ENCODE measurements at places on chromosomes 5 and 9.

- DNase-seq = no peak
Observed at GRCh38 chr9:32954642-32955041, 46.8 kb downstream of the APTX start.

GRCh38 chr5:5326115-5326758 is 96.2 kb upstream of the ICE1 start:
- no peak for DNase-seq

- no peak for DNase-seq
Observed at GRCh38 chr5:113367586-113367985, 67.2 kb downstream of the TSSK1B start.

DNA sequence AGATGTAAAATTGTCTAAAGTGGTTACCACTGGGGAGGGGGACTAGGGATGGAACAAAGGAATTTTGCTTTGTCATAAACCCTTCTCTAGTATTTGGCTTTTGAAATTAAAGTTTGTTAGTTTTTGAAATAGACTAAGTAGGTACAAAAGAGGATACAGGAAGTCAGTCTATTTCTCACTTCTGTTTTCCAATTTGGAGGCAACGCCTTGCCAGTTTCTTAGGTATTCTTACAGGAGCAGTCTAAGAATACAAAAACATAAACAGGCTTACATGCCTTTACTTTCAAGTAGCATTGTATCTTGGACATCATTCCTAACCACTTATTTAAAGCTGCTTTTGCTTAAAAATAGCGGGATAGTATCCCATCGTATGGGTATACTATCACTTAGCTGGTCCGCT is 34.4 kb downstream of the ALG2 start:
- DNase-seq = no peak

- DNase-seq = no peak
Observed at GRCh38 chr5:6606884-6607558, 25.8 kb downstream of the NSUN2 start.

GRCh38 chr9:108759399-108759798 is 96.4 kb downstream of the ACTL7B start:
- DNase-seq = no peak

All from K562 (cell line).